ENCODE measurements at places on chromosomes 2 and 18.

DNA sequence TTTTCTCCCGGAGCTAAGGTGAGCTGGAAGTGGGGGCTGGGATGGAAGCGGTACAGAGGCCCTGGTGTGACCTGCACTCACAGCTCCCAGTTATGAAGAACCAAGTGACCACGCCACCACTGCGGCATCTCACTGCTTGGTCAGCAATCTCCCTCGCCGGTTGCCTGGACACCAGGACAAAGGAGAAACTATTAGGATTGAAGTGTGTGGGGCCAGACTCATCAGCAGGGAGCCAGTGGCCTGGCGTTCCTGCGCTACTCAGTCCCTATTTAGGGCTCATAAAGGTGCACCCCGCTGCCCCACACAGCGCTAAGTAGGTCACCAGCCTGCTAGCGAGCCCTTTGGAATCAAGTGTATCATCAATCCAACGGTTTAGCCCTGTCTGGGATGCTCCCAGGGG lies 82.9 kb downstream of the ZCCHC2 start:
- DNase-seq = no peak

DNA sequence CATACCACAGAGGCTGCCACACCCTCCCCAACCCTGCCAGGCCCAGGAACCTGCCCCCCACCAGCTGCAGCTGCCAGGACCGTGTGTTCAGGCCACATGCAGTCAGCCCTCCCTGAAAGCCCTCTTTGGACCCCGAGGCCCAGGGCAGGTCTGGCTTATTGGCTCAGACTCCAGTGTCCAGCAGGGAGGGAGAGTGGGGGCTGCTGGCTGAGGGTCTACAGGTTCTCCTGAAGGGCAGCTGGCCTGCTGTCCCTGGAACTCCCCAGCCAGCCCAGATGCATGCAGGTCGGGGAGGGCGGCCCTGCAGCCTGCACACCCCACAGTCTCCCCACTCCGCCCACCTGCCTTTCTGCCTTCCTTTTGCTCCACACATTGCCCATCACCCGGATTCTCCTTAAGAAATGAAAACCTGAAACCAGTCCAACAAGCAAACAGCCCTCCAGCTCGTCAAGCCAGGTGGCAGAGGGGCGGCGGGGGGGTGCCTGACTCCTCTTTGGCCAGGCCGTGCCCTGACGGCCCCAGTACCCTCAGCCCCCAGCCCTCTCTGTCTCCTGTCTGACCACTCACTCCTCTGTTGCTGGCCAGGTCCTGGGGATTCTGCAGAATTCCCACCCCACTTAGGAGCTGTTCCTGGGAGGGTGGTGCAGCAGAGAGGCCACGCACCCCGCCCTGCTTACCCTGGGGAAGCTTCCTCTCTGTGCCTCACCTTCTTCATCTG lies 18.0 kb downstream of the GPR35 start:
- no peak for DNase-seq

- DNase-seq = no peak
Observed at GRCh38 chr2:20091305-20091991, 40.0 kb upstream of the LAPTM4A start.

- DNase-seq = no peak
Observed at GRCh38 chr2:144166743-144167142, 353.2 kb downstream of the ZEB2 start.

- peak; percentile 44 for DNase-seq
Observed at GRCh38 chr2:161237392-161238264, 70.6 kb upstream of the PSMD14 start.

- no peak for DNase-seq
Observed at GRCh38 chr2:225112362-225113126, 70.3 kb upstream of the DOCK10 start.

GRCh38 chr18:35470435-35470834 lies 27.3 kb downstream of the INO80C start:
- no peak for DNase-seq

DNA sequence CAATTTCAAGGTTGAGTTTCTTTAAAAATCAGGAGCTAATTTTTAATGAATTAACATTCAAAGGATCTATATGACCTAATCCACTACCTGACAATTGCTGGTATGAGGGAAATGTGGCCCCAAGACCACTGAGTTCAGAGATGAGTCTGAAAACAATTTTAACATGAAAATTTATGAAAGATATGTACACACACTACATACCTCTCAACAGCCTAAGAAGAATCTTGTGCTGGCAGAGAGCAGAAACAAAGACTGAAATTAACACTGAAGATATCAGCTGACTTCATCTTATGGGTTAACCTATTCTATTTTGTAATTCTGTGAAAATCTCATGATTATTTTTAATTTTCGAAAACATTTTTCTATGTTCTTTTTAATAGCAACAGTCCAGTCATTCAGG lies 1.7 kb downstream of the FAP start:
- DNase-seq = no peak

- DNase-seq = no peak
Observed at GRCh38 chr2:176542476-176542875, 273.2 kb downstream of the MTX2 start.

DNA sequence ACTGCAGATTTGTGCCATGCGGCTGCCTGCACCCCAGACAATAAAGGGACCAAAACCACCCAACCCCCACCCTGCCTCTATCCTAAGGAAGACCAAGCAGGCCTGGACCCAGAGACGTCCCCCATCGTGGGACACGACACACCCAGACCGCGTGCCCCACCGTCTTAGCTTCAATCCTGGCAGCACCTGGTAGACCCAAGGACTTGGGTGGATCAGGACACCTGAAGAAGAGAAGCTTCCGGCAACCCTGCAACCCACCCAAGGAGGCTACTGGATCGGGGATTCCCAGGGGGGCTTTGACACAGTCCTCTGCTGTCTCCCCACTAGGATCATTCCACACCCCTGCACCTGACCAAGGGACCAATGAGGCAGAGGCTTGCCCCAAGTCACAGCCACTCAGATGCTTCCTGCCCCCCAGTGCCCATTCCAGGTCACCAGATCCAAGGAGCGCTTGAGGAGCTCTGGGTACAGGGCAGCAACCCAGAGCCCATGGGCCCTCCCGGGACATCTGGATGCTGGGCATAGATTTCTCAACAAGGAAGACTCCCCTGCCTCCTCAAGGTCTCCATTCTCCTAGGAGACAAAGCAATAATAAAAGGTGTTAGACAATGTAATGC lies 3.6 kb downstream of the ALPI start:
- no peak for DNase-seq

DNA sequence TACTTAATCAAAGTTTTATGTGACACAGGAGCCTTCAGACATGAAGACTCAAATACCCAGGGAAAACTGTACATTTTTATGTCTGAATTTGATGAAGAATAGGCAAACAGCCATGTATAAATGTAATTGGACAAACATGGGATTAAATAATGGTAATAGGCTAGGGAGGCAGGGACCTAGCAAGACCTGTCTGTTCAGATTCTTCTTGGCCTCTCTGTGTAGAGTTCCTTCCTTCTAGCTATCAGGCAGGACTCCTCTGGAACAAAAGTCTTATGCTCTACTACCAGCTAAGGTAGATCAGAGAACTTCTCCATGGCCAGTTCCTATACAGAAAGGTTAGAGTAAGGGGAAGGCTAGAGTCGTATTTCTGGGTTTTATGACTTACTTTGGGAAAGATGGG lies 9.5 kb upstream of the PARD3B start:
- no peak for DNase-seq

GRCh38 chr2:98445683-98446581 lies 1.3 kb downstream of the INPP4A start:
- DNase-seq = no peak

GRCh38 chr2:128371248-128371630 lies 52.6 kb upstream of the HS6ST1 start:
- DNase-seq = no peak

DNA sequence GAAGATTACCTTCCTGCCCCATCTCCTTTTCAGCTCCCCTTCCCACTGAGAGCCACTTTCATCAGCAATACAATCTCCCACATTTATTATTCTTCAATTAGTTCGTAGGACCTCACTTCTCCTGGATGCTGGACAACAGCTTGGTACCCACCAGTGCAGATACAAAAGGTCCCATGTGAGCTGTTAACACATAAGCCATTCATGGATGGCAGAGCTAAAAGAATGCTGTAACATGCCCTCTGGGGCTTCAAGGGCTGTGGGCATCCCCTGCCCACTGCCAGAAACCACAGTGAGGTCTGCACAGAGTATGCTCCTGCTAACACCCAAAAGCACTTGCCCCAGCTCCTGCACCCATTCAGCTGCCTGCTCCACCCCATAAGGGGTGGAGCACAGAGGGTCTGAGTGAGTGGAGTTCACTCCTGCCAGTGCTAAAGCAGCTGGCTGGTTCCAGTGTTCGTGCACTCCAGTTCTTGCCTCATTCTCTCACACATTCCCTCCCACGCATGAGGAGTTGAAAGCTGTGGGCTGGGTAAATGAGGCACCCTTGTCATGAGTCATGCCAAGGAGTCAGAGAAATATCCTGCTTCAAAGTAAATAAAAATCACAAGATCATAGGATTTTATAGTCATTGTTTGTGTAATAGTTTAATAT lies 305.9 kb upstream of the TMEFF2 start:
- DNase-seq = no peak

- no peak for DNase-seq
Observed at GRCh38 chr18:41096504-41096903, 858.5 kb upstream of the PIK3C3 start.

GRCh38 chr2:6535572-6535971 lies 330.1 kb downstream of the CMPK2 start:
- DNase-seq = no peak

GRCh38 chr2:195535911-195536522 lies 121.0 kb upstream of the SLC39A10 start:
- DNase-seq = peak; percentile 43

DNA sequence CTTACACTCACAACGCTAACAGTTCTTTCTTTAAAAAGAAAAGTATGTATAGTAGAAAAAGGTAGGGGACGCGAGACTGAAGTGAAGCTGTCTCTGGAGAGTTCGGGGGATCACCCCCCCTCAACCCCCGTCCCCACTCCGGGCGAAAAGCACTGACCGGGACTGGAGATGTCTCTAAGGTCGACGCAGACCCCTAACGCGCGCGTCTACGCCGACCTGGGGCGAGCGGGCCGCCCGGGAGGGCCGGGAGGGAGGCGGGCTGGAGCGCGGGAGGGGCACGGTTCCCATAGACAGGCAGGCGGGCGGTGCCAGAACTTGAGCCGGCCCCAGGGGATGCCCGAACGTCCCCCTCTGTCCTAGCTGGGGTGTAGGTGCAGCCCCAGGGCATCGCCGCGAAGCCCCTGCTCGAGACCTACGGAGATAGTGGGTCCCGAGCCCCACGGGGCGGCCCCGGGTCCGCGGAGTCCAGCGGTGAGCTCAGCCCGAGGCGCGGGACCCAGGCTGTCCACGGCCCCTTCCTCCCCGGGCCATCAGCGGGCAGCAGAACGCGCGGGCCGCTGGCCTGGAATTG lies 82.2 kb downstream of the CHRNA1 start:
- DNase-seq = peak; percentile 37

DNA sequence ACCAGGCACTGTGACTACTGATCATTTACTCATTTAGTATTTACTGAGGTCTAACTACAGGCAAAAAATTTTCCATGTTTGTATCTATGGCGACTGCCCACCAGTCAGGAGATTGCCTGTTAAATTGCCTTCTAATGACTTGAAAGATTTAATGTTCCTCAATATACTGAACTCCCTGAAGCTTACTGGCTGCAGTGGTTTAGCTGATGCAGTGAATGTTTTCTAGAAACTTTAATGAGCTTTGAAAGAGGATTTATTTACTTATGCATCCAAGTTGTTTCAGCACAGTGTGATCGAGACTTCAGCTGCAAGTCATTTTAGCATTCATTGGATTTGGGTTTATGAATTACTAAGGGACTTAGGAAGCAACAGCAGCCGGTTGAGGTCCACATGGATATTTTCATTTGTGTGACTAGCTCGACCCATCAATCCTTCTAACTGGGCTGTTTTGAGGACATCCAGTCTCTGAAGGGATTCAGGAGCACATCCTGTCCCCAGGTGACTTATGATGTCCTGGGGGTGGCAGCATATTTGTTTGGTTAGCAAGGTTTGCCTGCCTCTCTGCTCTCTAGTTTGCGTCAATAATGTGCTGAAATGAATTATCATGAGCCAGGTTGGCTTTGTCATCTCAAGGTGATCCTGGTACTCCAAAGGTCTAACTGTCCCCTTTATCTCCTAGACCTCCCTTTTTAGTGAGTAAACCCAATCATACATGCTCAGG lies 26.8 kb downstream of the ACMSD start:
- no peak for DNase-seq

GRCh38 chr2:99821572-99821971 lies 320.8 kb downstream of the AFF3 start:
- DNase-seq = no peak

DNA sequence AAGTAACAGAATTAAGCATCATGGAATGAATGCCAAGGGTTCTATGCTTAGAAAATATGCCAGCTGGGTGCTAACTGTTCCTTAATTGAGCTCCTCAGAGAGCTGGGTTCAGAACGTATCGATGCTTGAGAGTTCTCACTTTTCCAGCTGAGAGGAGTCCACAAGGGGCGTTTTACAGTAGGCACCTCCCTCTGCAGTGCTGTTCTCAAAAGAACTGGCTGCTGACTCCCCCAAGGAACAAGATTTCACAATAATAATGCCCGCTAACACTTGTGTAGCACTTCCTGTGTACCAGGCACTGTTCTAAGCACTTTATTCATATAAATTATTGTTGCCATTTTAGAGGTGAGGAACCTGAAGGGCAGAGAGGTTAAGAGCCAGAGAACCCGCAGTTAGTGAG lies 18.1 kb upstream of the TMEM237 start:
- DNase-seq = no peak

DNA sequence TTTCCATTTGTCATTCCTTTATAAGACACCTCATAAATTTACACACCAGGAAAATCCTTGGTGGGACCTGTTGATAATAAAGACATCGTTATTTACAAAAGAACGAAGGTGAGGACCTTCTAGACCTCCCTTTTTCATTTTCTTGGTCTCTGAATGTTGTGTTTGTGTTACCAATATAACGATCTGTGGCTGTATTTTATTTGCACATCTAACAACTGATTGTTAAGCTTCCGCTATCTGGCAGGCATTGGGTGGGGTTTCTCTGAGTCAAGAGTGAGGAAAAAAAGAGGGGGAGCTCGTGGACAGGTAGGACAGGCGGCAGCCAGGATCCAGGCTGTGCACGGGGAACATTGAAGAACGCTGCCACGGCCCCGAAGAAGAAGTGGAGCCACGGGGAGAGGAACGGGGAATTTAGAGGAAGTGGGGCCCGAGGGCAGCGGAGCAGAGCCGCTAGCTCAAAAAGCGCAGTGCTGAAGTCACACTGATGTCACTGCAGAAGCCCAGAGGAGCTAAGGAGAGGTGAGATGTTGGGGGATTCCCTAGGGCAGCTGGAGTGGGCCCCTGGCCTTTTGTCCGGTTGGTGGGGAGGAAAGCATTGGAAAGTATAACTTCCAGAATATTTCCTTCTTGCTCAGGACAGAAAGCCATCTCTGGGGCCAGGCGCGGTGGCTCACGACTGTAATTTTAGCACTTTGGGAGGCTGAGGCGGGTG lies 20.9 kb upstream of the DNMT3A start:
- DNase-seq = no peak

- DNase-seq = no peak
Observed at GRCh38 chr2:231429152-231429551, 33.6 kb downstream of the B3GNT7 start.

Measured in stimulated activated CD4-positive, alpha-beta T cell treated with anti-CD3 and anti-CD28 coated beads, Interleukin-1b, Interleukin-23, amount 100 ng/mL, for 4 hours (primary cell).